ENCODE measurements at places on chromosomes 6 and 20.

- DNase-seq = no peak
Measured at GRCh38 chr20:10861619-10862018, 187.8 kb upstream of the JAG1 start.

- DNase-seq = no peak
Measured at GRCh38 chr20:10843146-10843711, 169.4 kb upstream of the JAG1 start.

GRCh38 chr6:166803471-166803870 lies 152.9 kb downstream of the RNASET2 start:
- no peak for DNase-seq

DNA sequence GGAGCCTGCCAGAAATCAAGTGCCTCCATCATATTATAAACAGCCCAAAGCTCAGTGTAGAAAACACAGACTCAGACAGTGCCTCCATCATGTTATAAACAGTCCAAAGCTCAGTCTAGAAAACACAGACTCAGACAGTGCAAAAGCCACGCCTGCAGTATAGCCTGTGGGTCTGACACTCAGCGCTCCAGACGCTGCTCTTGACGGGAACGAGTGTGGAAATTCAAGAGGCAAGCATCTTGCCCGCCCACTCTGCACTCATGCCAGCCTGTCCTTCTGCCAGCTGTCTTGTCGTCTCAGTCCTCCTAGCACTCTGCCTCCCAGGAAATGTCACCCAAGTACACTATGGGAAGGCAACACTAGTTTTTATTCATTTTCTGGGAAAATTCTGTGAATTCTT lies 274.2 kb upstream of the CDH4 start:
- no peak for DNase-seq

GRCh38 chr20:33387177-33387576 lies 14.1 kb downstream of the CDK5RAP1 start:
- DNase-seq = no peak

GRCh38 chr6:143677891-143678791 lies at the start of gene PHACTR2:
PHACTR2 (plus strand) TSS chr6:143677965; CDS start chr6:143678164, 199 bp downstream.
- DNase-seq = peak; percentile 1

DNA sequence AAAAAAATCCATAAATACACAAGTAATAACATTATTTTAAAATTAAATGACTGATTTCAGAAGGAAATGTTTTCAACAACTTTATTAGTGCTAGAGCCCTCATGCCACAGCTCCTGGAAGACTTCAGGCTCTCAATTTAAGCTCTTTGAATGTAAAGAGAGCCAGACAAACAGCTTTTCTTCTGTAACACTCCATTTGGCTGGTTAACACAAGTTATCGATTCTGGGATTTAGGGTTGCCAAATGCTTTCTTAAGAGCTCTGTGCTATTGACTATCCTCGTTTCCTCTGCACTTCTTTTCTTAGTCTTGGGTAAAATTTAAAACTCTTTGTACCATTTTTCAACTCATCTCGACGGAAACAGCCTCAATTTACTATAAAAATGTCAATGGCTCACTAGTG lies 402.5 kb downstream of the PRKN start:
- no peak for DNase-seq

GRCh38 chr20:9397928-9398327 lies 116.5 kb upstream of the LAMP5 start:
- no peak for DNase-seq

GRCh38 chr6:159343709-159344108 lies 174.5 kb downstream of the FNDC1 start:
- DNase-seq = no peak

DNA sequence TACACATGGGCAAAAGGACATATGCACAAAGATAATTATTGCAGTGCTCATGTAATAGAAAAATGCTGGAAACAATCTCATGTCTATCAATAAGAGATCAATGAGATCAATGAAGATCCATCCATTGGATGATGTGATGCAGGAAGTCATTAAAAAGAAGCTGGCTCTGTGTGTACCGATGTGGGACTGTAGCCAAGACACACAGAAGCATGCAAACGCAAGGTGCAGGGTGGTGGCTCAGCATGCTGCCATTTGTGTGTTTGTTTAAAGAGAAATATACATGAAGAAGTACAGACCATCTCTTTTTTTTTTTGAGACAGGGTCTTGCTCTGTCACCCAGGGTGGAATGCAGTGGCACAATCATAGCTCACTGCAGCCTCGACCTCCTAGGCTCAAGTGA lies 33.1 kb upstream of the KCNB1 start:
- no peak for DNase-seq

GRCh38 chr20:22776369-22776768 lies 192.0 kb upstream of the FOXA2 start:
- no peak for DNase-seq

DNA sequence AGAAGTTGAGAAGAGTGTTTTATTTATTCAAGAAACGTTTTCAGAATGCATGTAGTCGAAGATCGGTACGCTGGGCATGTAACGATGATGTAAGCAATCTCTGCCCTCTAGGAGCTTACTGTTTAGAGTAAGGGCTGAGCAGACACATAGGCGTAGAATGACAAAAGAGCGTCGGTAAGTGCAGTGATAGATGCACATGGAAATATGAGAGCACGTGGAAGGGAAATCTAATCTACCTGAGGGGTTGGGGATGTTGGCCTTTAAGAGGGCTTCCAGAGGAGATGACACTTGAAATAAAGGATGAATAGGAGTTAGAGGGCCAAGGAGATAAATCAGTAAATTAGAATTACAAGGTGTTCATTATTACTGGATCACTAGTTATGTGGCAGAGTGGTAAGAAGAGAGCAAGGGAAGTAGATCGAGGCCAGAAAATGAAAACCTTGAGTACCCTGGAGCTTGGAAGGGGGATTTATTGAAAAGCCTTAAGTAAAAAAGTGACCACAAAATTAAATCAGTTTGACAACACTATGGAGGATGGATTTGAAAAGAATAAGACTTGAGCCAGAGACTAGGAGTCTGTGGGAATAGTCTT lies 782 bp downstream of the TRMT11 start:
- no peak for DNase-seq

DNA sequence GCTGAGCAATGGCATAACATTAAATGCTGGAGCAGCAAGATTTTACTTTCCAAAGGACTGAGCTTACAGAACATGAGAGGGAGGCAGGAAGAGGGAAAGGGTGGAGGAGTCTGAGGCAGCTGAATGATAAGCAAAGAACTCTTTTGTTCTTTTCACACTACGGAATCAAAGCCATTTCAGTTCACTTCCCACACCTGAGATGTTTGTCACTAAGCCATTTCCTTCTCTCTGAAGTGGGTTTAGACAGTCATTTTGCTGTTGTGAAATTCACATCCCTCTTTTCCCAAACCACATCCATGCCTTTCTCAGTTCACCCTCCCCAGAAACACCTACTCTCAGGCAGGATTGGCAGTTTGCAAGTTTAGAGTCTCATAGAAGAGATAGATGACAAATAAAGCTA lies 267.9 kb downstream of the ADGRG6 start:
- DNase-seq = no peak

DNA sequence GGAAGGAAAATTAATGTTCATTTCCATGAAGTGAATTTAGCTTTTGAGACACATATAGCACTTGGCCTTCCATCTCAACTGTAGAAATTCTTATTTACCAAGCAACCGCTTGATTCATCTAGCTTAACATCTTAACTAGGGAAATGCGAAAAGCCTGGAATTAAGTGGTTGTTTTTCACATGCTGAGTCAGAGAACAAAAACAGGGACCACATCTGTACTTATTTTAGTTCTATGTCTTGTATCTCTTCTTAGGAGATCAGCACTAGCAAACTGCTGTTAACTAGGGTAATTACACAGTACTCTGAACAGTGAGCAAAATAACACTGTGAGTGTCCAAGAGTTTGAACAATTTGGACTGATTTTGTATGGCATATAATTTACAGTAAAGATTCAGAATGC lies 590.9 kb upstream of the NRSN1 start:
- DNase-seq = no peak
